Left renal pelvis (tissue), 4 donors: ENCODE measurements at places on chromosomes 6 and 20. TPM values are rescaled to one million over a fixed set of nuclear protein-coding genes. Genes with fewer than 3 reads are reported as not detected.

Gene C20orf144
- polyA plus RNA-seq, result 0.45 TPM

Gene HDGFL1
- polyA plus RNA-seq, result not detected

Gene MTRF1L
- polyA plus RNA-seq, result 15.7 TPM

Gene ZC3H12D
- polyA plus RNA-seq, result 0.26 TPM

Gene FRMD1
- polyA plus RNA-seq, result 11.4 TPM

Gene ARMH2
- polyA plus RNA-seq, result not detected

Gene ADGRF1
- polyA plus RNA-seq, result 0.86 TPM

Gene RIPPLY2
- not detected for polyA plus RNA-seq

Gene ZSCAN23
- 17.8 TPM for polyA plus RNA-seq

Gene DEFB132
- polyA plus RNA-seq, result not detected

Gene TMEM14C
- 160 TPM for polyA plus RNA-seq

Gene KCNB1
- 0.72 TPM for polyA plus RNA-seq

Gene LST1
- polyA plus RNA-seq, result 4.6 TPM

Gene BPIFA1
- polyA plus RNA-seq, result not detected

Gene TP53TG5
- polyA plus RNA-seq, result 1.6 TPM
